Epithelial cell of proximal tubule (primary cell): ENCODE measurements at places on chromosomes 16 and 17. TPM values are rescaled to one million over a fixed set of nuclear protein-coding genes. Genes with fewer than 3 reads are reported as not detected.
A peak's percentile ranks its signal among the peaks of the same experiment; 100 is the strongest.

DNA sequence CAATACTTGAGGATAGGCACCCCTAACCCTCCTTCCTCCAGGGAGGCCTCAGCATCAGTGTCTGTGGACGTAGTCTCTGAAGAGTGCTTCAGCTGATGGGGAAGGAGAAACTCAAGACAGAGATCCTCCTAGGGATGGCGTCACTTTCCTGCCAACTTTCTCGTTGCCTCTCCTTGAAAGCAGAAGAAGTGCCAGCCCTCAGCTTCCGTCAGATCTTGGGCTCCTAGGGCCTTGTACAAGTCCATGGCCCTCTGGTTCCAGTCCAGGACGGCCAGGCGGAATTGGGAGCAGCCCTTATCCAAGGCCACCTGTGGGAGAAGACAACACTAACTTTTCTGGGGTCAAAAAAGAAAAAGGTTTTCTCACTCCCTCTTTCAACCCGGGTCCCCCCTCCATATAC lies 1.3 kb downstream of the SAT2 start:
- DNase-seq, result no peak

- no peak for DNase-seq
Measured at GRCh38 chr17:79698146-79698846, 32.4 kb upstream of the ENPP7 start.

GRCh38 chr16:27189335-27189972 lies 13.9 kb upstream of the KDM8 start:
- no peak for DNase-seq

GRCh38 chr16:22210854-22211253 lies 4.8 kb downstream of the EEF2K start:
- no peak for DNase-seq

DNA sequence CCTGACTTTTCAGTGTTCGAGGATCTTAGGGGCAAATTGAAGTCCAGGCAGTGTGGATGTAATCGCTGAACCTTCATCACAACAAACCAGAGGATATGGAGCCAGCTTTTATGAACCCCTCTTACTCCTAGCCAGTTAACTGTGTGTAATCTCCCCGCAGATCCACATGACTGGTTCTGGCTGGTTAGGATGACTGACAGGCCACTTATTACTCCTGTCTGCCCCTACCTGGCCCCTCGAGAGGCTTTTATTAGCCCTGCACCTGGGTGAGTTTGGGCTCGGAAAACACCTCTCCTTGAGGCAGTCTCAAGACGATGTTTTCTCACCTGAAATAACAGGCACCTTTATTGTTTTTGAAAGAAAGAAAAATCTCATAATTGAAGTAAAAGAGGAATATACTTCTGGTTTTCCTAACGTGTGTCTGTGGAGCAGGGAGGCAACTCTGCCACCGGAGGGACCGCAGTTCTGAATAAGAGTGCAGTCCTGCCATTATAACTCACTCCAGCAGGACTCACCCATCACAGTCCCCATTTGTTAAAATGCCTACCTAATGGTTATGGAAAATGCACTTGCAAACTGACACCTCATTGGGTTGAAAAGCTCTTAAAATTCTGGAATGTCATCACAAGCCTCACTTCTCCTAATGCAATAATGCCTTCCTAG lies 291.9 kb upstream of the N4BP1 start:
- DNase-seq, result no peak

DNA sequence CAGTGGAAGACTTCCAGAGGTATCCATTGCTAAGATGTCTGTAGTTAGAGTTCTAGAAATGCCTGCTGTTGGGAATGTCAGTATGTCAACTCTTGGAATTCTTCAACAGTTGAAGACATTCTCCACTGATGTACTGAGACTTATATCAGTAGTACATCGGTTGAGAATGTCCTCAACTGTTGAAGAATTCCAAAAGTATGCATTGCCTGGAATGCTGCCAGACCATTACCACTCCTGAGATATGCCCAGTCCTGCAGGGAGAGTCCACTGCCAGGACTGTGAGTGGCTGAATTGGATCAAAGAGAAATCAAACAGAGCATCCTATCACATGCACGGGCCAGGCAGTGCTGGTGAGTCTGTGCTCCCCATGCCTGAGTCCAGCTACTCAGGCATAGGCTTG lies 42.0 kb downstream of the IL21R start:
- DNase-seq, result no peak

DNA sequence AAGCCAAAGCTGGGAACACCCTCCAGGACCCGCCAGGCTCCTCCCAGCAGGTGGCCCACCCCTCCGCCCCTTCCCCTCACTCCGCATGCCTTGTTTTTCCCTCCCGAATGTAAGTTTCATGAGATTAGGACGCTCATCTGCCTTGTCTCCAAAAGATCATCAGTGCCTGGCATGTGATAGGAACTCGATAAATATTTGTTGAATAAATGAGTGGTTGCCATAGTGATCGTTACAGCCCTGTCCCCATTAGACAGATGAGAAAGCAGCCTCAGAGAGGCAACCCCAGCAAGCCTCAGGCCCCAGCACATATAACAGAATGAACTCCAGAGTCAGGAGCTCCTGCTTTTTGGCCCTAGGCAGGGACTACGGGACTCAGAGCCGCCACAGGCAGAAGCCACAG lies 5.0 kb downstream of the CAMKK1 start:
- no peak for DNase-seq

DNA sequence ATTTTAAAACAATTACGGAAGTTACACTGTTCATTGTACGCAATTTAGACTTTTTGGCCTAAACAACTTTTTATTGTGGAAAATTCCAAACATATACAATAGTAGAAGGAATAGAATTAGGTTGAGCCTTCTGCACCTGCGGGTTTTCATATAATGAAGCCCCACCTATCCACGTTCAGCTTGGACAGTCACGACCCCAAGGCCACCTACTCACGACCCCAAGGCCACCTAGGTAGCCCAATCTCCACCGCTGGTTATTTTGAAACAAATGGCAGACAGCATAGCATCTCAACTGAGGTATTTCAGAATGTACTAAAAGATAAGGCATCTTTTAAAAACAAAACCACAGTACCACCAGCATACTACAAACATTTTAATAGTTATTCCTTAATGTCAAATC lies 631 bp downstream of the NLRC5 start:
- DNase-seq, result no peak

DNA sequence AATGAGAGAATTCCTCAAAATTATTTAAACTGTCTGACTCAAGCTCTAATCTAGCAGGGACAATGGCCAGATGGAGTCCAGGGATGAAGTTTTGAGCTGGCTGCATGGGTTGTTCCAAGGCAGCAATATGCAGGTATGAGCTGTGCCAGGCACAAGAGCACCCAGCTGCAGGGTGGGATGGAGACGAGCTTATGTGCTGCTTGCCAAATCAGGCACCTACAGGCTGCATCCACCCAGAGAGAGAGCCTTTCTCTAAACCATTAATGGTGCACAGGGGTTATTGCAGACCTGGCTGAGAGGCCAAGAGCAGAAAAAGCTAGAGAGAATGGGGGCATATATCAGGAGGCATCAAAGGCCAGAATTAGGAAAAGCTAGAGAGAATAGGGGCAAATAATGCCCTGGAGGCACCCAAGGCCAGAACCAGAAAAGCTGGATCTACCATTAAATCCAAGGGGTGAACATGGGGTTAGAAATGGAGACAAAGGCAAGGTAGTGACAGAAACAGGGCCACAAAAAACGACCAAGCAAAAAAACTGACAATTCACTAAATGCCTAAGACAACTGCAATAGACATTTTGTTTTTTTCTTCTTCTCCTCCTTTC lies 11.0 kb downstream of the KRT33A start:
- DNase-seq, result no peak

- no peak for DNase-seq
Measured at GRCh38 chr16:19167710-19168370, at the start of gene SYT17. Gene SYT17 (plus strand): TSS chr16:19168240. CDS start chr16:19168647, 407 bp downstream.

- no peak for DNase-seq
Measured at GRCh38 chr17:46991617-46992016, 12.6 kb upstream of the RPRML start.

- DNase-seq, result no peak
Measured at GRCh38 chr17:48113201-48113676, 5.7 kb downstream of the SNX11 start.

DNA sequence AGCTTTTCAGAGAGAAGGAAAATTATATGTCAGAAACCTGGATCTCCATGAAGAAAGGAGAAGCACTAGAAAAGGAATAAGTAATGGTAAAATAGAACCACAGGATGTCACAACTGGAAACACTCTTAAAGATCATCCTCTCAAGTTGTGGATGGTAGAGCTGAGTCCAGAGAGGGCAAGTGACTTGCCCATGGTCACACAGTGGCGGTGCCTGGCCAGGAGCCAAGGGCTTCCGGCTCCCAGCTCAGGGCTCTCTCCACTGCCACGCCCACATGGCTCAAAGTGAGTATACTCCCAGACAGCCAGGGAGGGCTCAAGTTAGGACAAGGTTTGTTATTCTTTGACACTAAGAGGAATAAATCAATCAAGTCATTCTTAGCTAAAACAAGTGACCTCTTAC lies 159.8 kb downstream of the COPRS start:
- DNase-seq, result no peak

DNA sequence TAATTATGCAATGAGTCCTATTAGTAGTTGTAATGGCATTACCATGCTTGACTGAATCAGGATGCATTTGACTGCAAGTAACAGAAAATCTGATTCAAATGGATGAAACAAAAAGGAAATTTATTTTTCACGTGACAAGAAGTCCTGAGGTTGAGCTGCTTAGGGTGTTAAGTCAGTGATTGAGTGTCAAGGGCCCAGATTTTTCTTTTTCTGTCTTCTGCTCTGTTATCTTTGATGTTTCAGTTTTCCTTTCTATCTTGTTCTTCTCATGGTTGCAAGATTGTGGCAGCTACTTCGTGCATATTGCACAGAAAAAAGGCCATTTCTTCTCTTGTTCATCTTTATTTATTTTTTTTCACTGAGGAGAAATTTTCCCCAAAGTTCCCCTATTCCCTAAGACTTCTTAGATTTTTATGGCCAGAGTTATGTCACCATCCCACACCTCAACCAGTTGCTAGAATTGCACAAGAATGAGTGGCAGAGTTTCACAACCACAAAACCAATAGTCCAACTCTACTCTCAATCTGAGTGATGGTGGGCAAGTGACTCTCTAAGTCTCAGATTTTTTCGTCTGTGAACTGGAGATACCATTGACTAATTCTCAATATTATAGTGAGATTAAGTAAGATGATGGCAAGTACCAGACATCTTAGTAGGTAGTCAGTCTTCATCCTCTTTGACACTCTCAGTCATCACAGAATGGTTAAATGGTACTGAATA lies 15.7 kb upstream of the GPR139 start:
- no peak for DNase-seq

GRCh38 chr16:75021410-75021809 lies 22.6 kb downstream of the ZNRF1 start:
- no peak for DNase-seq

DNA sequence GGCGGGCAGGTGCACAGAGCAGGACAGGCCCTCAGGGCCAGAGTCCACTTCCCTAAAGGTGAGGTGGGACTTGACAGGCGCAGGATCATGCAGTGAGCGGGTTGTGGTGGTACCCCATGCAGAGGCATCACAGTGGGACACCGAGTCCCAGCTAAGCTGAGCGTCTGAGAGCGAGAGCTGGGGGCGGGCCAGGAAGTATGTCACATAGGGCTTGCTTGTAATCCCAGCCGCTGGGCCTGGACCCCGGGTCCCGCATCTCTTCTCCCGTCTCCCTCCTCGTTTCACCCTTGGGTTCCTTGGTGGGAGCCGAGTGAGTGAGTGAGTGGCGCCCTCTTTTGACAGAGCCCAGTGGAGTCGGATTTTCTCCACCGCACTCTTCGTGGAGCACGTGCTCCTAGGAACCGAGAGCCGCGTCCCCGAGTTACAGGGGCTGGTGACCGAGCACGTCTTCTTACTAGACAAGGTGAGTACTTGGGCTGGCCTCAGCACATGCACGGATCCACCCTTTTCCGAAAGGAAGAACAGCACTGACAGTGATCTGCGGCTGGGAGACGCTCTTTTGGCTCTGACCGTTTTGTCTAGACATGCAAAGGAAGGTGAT lies 50.8 kb upstream of the ENDOV start:
- DNase-seq, result no peak

DNA sequence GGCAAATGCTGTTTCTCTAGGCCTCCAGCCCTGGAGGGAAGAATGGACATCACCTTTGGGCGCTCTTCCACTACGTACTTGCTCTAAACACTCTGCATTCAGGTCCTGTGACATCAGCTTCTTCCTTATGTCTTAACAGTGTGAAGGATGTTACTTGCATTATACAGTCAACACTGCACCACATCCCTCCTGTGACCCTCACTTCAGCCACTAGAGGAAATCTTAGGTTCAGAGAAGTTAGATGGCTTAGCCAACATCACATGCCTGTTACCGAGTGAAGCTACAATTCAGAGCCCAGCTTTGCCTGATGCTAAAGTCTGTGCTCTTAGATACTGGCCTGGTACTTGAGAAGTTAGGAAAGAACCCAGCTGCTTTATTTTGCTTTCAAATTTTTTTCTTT lies 18.3 kb downstream of the UBFD1 start:
- no peak for DNase-seq

DNA sequence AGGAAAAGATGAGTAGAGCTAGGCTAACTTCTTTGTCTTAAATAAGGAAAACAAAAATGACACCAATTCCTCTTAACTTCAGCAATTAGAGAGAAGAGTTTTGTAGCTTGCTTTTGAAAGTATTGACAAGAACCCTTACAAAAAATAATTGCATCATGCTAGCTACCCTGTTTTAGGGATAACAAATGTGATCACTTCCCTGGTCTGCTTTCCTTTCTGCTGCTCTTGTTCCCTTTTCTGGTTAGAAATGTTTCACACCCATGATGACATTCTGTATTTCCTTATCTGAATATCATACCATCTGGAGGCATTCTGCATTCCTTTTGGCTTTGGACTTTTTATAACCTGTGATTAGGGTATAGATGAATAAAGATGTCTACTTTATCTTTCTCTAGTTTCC lies 9.9 kb upstream of the SMIM36 start:
- DNase-seq, result no peak

GRCh38 chr17:42325026-42325425 lies 36.7 kb downstream of the STAT5A start:
- peak; percentile 64 for DNase-seq

DNA sequence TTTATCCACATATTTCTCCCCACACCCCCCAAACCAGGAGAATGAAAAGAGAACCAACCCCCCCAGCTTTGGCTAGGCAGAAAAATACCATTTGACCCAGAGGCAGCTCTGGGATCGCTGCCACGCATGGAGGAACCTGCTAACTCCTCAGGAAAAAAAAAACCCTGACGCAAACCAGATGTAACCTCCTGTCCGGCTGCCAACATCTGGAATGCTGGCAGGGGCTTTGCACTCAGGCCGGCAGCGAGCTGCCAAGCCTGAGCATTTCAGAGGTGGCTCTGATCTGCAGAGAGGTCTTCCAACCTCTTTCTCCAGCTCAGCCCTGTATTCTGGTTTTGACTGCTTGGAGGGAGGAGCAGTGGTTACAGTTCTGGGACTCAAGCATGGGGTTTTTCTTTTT lies 8.2 kb downstream of the IGFBP4 start:
- no peak for DNase-seq

KRT12 gene
- not detected in 2 replicates for total RNA-seq

SLC47A1 gene
- 0.52 and 1.7 TPM in 2 replicates for total RNA-seq

TSEN54 gene
- 24.0 and 41.7 TPM in 2 replicates for total RNA-seq

ZG16 gene
- not detected in 2 replicates for total RNA-seq

GSG1L gene
- not detected in 2 replicates for total RNA-seq

KRTAP1-5 gene
- total RNA-seq, result not detected in 2 replicates

TMEM94 gene
- 22.1 and 65.3 TPM in 2 replicates for total RNA-seq

EPN3 gene
- 2.8 and 3.3 TPM in 2 replicates for total RNA-seq

KRT20 gene
- total RNA-seq, result not detected in 2 replicates

NSF gene
- 13.3 and 32.8 TPM in 2 replicates for total RNA-seq

MMP28 gene
- not detected in 2 replicates for total RNA-seq

LLGL2 gene
- 37.0 and 64.7 TPM in 2 replicates for total RNA-seq

EXOC3L1 gene
- 1.2 TPM in 1 of 2 replicates, not detected in the other for total RNA-seq

IL32 gene
- 461 and 747 TPM in 2 replicates for total RNA-seq

CAPNS2 gene
- total RNA-seq, result not detected in 2 replicates

CCL3 gene
- 1.3 TPM in 1 of 2 replicates, not detected in the other for total RNA-seq

OTOP2 gene
- not detected in 2 replicates for total RNA-seq
